LNCaP clone FGC (cell line): ENCODE measurements at places on chromosomes 4 and X.

DNA sequence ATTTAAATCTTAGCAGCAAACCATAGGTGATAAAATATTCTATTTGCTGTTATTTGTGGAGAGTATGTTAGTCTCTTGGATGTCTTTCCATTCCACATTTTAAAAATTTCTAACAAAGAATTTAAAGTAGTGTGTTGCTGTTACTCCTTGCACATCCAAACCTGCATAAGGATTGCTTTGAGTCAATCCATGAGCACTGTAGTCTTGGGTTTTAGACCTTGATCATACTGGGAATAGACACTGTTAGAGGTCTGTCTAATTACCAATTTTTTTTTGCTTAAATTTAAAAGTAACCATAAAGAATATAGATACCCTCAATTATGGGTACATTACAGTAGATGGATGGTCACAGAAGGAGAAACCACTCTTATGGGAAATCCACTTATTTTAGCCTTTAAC, 1.5 kb downstream of the AFP start:
- DNase-seq: no peak

DNA sequence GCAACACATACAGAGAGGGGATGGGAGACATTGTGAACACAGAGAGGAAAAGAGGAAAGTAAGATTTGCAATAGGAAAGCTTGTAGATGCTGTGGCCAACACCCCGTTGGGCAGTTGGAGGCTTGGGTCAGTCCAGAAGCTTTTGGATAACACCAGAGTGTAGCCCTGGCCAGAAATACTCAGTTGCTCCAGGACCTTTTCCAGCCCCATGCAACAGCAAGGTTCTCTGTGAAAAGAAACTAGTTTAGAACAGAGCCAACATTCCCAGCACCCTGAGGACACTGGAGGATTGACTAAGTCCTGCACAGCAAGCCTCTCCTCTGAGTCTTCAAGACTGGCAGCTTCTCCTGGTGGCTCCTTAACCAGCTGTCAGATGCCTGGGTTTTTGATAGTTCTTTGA, 27.9 kb upstream of the NAF1 start:
- DNase-seq: no peak

DNA sequence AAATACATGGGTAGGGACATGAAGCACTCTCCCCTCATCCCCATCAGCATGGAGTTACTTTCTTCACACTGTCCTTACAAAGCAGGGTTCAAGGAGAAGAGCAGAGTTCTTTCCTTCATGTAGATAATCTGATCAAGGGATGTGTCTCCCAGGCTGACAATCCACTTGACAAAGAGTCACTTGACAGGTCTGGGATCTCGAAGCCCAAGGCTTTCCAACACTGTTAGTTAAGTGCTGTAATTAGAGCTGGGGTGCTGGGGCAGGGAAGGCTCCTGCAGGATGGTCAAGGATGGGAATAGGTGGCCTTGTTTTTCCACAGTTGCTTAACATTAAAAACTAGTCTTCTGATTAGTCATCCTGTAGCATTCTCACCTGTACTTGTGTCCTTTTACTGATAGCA, 38.0 kb downstream of the CCNG2 start:
- DNase-seq: no peak

GRCh38 chrX:131010186-131010585, 48.0 kb upstream of the ARHGAP36 start:
- DNase-seq: no peak

DNA sequence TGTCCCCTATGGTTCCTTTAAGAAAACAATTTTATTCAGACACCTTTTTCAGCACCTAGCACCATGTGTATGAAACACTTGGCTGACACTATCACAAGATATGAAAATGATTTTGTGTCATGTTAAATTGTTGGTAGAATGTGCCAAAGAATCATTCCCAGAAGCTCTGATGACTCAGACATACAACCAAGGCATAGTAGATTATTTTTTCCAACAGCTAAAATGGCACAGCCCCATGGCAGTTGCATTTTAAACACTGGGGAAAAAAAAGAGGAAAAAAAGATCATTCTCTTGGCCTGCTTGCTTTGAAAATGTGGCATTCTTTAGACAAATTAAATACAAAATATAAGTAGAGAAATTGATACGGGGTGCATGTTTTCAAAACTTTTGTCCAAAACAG, 230.2 kb downstream of the NLGN4X start:
- DNase-seq: no peak

DNA sequence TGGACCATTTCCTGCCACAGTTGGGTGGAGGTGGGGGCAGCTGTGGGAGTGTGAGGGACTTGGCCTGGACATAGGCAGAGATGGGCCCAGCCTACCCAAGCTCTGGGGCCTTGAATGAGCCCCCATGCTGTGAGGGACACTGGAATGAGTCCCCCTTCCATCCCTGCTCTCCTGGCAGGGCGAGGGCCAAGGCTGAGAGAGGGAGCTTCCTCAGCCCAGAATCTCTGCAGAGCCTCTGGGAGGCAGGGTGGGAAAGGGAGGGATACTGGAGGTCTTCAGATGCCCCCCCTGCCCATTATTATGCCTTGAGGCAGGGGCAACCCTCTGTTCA, 124.5 kb upstream of the PJA1 start:
- no peak for DNase-seq

GRCh38 chr4:105933083-105933482, 37.8 kb downstream of the NPNT start:
- DNase-seq: no peak

DNA sequence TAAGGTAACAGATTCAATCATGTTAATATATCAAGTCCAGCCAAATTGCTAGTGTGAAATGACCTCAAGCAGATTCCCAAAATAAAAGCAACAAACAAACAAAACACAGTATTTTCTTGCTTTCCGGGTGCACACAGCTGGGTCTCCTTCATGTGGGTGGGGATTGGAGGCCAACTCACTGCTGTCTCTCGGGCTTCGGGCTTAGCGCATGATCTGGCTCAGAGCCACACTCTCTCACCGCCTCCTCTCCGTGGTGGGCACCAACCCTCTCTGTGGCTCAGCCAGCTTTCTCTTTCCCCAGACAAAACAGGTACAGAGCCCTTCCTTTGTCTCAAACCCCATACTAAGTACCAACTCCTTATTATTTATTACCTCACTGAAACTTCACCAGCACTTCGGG, 2.9 kb upstream of the REELD1 start:
- no peak for DNase-seq

- no peak for DNase-seq
Measured at GRCh38 chrX:153583433-153583832, 15.5 kb downstream of the CCNQ start.

DNA sequence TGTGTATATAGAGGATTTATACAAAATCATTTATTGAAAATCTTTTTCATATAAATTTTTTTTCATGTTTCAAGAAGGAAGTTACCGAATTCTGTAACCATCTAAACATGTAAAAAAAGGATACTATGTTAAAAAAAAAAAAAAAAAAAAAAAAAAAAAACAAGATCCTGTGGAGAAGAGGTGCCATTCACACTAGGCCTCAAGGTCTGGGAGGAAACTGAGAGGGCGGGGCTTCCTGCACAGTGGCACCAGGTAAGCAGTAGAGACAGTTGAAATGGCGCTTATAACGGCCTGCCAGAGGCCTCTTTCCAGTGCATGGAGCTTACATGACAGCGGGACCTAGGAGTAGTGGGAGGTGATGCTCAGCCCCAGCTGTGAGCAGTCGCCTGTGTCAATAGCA, 17.5 kb downstream of the TRAPPC2 start:
- no peak for DNase-seq

DNA sequence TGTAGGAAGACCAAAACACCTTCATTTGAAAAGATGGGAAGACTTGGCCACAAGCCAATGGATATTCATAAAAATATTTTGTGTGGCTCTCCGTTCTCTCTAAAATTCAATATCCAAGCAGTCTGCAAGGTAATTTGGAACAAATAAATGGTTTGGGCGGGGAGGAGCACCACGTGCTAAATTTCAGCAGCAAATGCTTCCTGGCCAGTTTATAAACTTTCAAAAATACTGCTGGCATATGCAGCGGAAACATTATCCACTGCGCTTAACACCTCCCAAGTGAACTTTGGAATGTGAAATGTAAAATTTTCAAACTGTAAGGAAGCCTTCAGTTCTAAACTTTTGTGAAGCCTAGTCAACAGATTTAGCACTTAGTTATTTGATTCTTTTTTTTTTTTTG, 191.0 kb downstream of the NSUN7 start:
- no peak for DNase-seq

DNA sequence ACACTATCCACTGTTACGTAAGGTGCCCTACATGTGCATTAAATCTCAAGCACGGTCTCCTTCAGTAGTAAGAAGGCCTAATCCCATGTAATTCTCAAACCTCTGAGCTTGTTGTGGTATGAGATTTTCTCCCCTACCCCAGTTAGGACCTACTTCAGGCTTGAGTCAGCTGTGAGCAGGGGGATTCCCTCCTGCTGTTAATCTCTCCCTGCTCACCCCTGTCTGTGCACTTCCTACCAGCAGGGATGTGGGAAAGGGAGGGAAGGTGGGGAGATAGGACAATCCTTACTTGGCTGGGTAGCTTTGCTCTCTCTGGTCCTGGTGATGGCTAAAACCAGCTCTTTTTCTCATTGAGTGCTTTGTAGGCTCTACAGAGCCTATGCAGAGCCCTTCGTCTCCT, 60.8 kb downstream of the PALLD start:
- no peak for DNase-seq

DNA sequence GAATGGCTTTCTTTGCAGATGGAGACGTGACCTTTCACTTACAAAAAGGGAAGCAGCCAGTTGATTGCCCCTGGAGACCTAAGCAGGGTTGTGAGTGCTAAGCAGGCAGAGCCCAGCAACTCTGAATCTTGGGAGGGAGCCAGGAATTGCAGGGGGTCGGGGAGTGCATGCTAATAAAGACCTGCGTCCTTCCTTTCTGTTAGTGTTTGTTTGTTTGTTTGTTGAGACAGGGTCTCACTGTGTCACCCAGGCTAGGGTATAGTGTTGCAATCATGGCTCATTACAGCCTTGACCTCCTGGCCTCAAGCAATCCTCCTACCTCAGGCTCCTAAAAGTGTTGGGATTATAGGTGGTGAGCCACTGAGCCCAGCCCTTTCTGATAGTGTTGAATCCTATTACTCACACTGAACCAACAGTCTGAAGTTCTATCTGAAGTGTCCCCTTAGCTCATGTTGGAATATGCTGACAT, 137.4 kb downstream of the CEP135 start:
- no peak for DNase-seq

DNA sequence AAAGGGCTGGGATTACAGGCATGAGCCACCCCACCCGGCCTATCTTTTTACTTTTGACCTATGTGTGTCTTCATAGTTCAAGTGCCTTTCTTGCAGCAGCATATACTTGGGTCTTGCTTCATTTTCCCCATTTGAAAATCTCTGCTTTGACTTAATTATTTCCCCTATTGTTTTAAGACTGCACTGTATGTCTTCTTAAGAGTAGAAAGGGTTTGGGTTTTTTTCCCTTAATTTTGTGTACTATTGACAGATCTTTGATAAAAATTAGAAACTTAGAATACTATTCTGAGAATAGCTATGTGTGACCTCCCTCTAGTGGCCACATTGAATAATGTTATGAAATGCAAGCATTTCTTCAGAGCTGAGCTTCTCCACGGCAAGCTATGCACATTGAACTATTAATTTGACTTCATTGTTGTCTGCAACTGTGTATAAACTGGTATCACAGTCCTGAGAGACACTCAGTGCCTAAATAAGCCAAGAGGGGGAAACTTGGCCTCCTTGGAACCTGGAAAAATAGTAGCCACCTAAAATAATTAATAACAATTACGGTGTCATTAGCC, 8.7 kb upstream of the SLC25A4 start:
- DNase-seq: no peak

- no peak for DNase-seq
Measured at GRCh38 chr4:182908124-182908523, 9.1 kb downstream of the DCTD start.

GRCh38 chr4:173415885-173416653, 17.2 kb upstream of the SCRG1 start:
- no peak for DNase-seq

GRCh38 chr4:5940470-5941203, 47.8 kb upstream of the CRMP1 start:
- peak; percentile 18 for DNase-seq

DNA sequence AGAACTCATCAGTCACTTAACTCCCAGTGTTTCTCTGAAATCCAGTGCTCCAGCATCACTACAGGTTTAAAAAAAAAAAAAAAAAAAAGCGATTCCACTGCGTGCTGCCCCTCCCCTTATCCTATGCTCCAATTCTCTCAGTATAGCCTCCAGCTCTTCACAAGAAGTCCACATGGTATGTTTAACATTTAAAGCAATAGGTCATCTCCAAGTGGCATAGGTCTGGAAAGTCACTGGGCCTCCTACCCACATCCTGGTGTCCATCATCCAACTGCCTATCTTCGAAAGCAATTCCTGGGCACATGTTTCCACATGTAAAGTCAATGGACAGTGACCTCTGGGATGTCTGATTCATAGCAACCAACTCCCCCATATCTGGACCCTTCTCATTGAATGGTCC, 66.5 kb upstream of the MAP3K15 start:
- DNase-seq: no peak

DNA sequence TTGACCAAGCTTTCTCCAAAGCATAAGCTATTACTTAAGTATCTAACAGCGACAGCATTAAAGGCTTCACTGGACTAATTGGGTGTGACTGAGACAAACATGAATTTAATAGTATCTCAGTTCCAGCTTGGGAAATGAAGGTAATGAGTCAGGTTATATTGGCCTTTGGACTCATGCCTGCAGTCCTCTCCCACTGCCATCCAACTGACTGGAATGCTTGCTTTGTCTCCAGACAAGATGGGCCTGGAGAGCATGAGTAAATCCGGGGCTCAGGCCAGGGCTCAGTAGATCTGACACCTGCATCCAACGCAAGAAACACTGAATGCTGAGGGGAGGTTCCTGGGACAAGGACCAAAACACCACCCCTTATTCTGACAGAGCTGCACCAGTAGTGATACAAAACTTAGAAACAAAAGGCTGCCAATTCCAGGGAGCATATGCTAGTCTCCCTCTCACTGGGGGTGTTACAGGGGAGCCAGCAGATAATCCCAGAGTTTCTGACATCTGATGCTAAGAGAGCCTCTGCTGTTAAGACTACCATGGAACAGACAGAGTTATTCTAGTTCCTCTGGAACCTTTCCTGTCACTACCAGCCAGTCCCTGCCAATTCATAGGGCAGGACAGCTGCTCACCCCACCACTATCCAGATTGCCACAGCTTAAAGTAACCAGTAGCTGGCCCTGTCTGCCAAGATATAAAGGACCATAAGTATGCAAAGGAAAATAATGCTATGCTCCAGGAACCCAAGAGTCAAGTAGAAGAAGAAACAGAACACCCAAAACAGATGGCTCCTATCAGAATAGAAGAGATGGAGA, 293.8 kb downstream of the IQCM start:
- DNase-seq: no peak

DNA sequence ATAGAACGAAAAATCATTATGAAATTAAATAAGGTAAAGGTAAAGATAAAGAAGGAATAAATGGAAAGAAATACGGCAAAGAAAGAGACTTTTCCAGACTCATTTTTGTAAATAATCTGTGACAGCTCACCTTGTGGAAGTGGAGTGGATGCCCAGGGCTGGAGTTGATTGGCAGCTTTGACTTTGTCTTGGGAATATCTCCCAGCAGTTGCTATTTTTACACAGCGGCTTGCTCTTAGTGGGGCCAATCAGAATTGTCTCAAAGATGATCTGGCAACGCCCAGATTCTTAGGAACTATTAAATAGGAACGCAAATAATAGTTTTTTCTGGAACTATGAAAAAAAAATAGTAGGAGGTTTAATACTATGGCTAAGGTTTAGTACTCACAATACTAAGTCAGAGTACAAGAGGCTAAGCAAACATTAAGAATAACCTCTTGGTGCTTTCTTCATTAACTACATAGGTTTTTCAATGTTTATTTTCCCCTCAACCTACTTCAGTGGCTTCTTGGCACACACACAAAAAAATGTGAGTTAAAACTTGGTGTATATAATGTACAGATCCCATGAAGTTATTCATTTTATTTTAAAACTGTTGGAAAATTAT, 132.7 kb downstream of the TRAM1L1 start:
- DNase-seq: no peak
